ENCODE measurements at places on chromosomes 3 and 15.

- no peak for DNase-seq
These were observed 322.2 kb upstream of the SATB1 start for GRCh38 chr3:18747383-18747782.

DNA sequence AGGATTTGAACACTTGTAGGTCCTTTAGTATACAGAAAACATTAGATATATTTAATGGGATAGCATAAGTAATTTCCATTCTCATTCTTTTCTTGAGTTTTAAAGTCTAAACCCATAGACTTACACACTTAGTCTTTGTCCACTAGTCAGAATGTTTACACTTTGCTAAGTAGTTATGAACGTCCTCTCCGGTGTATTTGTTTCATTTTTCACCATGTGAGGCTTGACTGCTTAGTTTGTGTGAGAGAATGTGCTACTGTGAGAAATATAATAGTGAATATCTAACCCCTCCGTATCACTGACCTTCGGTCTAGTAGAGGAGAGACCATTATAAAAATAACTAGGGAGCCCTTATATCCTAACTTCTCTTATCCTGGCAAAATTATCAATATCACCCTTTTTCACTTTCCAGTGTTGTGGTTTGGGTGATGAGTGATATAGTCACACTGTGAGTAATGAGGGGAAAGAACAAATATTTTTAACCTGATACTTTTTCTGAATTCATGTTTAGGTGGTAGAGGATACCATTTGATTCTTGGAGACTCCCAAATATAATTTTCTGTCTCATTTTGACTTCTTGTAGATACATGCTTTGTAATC, 122.4 kb downstream of the UBE2E2 start:
- no peak for DNase-seq

- no peak for DNase-seq
These were observed 17.3 kb downstream of the RNF168 start for GRCh38 chr3:196486263-196486662.

- no peak for DNase-seq
These were observed 134.8 kb downstream of the ADAMTS9 start for GRCh38 chr3:64552966-64553365.

GRCh38 chr15:36502509-36502908, 76.9 kb upstream of the CDIN1 start:
- no peak for DNase-seq

- DNase-seq, result no peak
These were observed 128.3 kb downstream of the PLCL2 start for GRCh38 chr3:17013050-17013449.

GRCh38 chr3:168085491-168086119, 10.1 kb downstream of the GOLIM4 start:
- no peak for DNase-seq

Measured in skin of body (tissue), 3 donors.